ENCODE measurements at places on chromosomes 11 and 22. TPM values are rescaled to one million over a fixed set of nuclear protein-coding genes. Genes with fewer than 3 reads are reported as not detected.

- no peak for DNase-seq
These were observed 239.4 kb downstream of the CSNK2A3 start for GRCh38 chr11:11113626-11114025.

GRCh38 chr11:21783954-21784353, 408.9 kb upstream of the ANO5 start:
- DNase-seq, result no peak

- no peak for DNase-seq
These were observed 50.2 kb downstream of the LIF start for GRCh38 chr22:30196141-30196879.

The PTPN5 gene
- 2.7 TPM for polyA plus RNA-seq

GRCh38 chr22:44572414-44573207, 74.6 kb upstream of the RTL6 start:
- no peak for DNase-seq

The SPDYC gene
- 0.07 TPM for polyA plus RNA-seq

- DNase-seq, result peak; percentile 79
These were observed 35.0 kb downstream of the DKK3 start for GRCh38 chr11:11973361-11973800.

GRCh38 chr11:87722756-87723565, 452.3 kb downstream of the RAB38 start:
- no peak for DNase-seq

DNA sequence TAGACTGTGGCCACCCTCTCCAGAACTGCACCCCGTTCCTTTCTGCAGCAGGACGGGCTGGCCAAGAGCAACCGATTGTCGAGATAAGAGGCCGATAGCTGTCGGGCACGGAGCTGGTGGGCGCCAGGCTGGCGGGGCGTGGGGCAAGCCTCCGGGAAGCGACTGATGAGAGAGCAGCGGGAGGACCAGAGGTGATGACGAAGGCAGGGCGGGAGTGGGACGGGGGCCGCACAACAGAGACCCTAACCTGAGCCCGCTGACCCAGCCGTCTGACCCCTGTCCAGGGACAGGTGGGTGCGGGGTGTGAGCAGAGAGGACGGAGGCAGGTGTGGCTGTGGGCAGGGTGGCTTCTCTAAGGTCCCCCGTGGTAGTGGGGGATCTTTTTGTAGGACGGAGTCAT, 7.3 kb upstream of the BRSK2 start:
- DNase-seq, result peak; percentile 20

The MIOX gene
- not detected for polyA plus RNA-seq

The OR51B5 gene
- 0.47 TPM for polyA plus RNA-seq

DNA sequence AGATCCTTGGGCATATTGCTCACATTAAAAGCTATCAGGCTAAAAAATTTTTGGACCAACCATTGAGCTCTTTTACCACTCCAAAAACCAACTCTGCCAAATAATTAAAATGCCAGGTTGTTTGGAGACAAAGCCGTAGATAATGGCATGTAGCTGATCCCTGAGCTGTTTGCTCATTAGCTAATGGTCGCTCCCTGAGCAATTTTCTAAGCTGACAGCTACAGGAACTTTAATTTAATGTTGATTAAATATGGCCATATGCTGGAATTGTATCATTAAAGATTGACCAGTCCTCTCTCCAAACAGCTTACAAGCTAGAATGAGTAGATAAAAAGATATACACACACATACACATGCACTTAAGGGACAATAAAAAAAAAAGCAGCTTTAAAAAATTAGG, 216.2 kb upstream of the ARHGAP20 start:
- no peak for DNase-seq

GRCh38 chr11:40867991-40868632, 591.3 kb downstream of the LRRC4C start:
- DNase-seq, result no peak

DNA sequence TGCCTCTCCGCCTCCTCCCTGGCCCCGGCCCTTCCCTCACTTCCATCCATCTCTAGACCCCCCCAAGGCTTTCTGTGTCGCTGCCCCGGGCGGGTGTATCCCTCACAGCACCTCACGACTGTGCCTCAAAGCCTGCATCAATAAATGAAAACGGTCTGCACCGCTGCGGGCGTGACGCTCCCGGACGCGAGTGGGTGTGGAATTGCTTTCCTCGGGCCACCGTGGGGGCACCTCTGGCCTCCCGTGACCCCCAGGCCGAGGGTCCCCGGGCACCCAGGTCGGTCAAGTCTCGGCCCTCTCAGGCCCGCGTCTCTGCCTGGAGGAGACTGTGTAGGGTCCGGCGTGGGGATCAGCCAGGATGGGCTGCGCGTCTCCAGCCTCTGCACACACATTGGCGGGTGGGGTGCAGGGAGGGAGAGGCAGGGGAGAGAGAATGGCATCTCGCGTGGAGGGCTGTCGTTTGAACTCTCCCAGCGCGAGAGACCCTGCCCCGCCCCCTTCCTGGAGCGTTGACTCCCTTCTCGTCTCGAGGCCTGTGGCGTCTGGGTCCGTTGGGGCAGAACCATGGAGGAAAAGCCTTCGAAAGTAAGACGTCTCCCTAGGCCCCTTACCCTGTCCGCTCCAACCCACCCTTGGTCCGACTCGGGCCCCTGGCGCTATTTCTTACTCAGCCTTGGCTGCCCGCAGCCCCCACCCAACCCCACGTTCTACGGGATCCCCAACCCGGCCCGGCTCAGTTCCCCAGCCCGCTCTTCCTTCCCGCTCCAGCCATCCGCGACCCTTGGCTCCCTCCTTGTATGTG, at the start of gene CATSPERZ:
CATSPERZ (plus strand) TSS at position 512 of the 802 bp plus-strand sequence; CDS start at position 565, 53 bp downstream.
- DNase-seq, result no peak

The SLC22A6 gene
- polyA plus RNA-seq, result not detected

DNA sequence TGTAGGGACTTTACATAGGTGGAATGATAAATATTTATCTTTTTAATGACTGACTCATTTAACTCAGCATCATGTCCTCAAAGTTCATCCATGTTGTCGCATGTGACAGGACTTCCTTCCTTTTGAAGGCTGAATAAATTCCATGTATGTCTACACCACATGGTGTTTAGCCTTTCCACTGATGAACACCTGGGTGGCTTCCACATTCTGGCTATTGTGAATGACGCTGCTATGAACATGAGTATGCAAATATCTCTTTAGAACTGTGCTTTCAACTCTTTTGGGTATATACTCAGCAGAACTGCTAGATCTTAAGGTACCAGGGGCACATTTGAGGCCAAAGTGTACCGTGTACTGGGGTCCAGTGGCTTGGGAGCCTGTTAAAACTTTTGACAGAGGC, 24.1 kb downstream of the LARGE1 start:
- DNase-seq, result no peak

GRCh38 chr22:22866381-22867111, 21.1 kb upstream of the IGLL5 start:
- no peak for DNase-seq

DNA sequence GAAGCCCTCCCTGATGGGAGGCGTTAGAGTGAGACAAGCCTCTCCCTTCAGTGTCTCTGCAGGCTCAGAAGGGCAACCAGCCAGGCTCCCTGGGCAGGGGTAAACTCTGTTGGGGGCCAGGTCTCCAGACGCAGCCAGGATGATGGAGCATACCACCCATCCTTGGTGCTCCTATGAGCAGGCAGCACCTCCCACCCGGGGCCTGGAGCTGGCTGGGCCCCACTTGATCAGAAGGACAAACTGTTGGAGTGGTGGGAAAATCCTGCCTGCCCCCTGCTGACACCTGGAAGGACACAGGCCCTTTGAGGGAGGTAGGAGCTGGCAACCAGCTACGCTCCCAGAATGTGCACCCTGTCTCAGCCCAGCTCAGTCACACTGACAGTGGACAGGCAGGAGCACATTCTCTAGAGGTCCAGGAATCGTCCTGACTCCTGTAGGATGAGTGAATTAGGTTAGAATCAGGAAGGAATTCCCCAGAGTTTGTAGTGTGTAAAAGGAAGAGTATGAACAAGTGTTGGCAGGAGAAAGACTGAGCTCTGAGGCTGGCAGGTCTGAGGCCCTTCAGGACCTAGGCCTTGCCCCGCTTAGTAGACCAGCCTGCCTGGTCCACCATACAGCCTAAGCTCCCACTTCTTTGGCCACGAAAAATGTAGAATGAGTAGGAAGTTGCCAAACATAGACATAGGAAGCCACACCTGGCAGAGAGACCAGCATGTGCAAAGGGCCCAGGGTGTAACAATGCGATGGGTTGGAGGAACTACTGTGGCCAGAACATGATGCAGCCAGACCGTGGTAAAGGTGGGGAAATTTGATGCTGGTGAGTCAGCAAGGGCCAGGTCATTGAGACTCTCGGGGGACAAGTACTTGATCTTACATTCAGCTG, 19.1 kb downstream of the ARHGEF17 start:
- no peak for DNase-seq

DNA sequence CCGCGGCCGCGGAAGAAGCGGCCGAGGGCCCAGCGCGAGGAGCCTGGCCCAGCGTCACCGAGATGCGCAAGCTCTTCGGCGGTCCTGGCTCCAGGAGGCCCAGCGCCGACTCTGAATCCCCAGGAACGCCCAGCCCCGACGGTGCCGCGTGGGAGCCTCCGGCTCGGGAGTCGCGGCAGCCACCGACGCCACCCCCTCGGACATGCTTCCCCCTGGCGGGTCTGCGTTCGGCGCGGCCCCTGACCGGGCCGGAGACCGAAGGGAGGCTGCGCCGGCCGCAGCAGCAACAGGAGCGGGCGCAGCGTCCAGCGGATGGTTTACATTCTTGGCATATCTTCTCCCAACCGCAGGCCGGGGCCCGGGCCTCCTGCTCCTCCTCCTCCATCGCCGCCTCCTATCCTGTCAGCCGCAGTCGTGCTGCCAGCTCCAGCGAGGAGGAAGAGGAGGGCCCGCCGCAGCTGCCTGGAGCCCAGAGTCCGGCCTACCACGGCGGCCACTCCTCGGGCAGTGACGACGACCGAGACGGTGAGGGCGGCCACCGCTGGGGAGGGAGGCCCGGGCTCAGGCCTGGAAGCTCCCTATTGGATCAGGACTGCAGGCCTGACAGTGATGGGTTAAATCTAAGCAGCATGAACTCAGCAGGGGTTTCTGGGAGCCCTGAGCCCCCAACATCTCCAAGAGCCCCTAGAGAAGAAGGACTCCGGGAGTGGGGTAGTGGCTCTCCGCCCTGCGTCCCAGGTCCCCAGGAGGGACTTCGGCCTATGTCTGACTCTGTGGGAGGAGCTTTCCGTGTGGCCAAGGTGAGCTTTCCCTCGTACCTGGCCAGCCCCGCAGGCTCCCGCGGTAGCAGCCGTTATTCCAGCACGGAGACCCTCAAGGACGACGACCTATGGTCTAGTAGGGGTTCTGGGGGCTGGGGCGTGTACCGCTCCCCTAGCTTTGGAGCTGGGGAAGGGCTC, 1.2 kb downstream of the ARHGEF17 start:
- peak; percentile 86 for DNase-seq

The TPBGL gene
- 0.27 TPM for polyA plus RNA-seq

The VPREB1 gene
- not detected for polyA plus RNA-seq

GRCh38 chr22:39098026-39098425, 982 bp downstream of the APOBEC3H start:
- no peak for DNase-seq

GRCh38 chr11:102420547-102420946, 32.0 kb downstream of the TMEM123 start:
- no peak for DNase-seq

- no peak for DNase-seq
These were observed 56.6 kb downstream of the FAM83F start for GRCh38 chr22:40051322-40051721.

DNA sequence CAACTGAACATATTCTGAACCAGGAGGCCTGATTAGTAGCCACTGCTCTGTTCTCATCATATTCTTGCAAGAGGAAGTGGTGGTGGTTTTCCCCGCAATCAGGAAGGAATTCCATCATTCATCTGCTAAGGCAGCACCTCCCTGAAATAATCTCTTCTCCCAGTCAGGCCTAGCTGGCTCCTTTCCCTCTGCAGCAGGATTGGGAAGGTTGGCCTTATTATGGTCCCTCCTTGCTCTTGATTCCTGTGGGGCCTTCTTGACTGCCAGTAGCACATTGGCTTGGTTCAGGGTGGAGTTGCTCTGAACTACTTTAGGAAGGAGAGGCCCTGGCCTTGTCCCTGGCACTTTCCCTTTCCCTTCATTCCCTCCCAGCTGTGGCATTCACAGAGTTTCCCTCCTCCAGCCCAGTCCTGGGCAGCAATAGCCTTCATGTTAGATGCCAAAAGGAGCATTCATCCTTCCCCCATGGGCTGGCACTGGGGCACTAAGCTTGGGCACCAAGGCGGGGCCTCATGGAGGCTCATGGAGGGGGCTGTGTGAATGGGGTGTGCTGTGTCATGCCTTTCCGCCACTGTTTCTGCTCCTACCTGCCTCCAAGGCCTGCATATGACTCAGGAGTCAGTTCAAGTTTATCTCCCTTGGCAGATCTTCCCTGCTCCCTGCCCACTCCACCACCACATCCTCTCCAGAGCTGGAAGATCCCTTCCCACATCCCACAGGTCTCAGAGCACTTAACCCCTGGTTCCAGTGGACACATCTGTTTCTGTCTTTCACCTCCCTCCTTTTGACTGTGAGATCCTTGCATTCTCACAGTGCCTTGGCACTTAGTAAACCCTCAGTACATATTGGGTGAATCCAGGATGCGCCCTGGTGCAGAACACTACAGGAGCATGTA, 27.6 kb upstream of the CD44 start:
- DNase-seq, result no peak

- no peak for DNase-seq
These were observed 1.3 kb upstream of the LIMK2 start for GRCh38 chr22:31210556-31211421.

DNA sequence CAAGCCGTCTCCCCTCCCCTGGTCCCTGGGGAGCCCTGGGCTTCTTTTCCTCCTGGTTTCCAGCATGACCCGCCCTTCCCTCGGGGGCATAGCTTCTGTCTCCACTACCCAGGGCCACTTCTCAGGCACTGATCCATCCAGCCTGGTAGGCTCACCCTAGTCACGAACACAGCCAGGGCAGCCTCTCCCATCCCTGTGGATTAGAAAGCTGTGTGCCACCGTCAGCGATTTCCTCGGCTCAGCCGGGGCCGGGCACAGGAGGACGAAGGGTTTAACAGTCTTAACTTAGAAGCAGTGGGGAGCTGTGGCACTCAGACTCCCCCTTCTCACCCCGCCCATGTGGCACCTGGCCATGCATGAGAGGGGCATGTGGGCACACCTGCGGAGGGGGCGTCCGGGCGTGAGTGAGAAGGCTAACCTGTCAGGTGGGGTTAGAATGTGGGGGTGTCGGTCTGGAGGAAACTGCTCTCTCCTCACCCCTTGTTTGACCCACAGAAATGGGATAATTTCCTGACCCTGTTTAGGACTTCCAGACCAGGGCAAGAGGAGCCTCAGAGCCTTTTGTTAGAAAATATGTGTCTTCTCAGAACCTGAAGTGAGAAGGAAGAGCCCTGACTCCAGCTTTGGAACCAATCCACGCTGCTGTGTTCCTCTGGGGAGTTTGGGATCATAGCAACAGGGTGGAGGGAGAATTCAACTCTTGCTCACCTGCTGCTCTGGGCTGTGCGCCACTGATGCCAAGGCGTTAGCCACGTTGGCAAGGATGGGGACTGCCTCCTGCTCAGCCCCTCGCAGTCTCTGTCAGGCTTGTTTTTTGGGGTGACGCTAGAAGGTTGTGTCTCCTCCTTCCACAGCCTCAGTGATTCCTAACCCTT, 14.6 kb downstream of the GLB1L2 start:
- no peak for DNase-seq

DNA sequence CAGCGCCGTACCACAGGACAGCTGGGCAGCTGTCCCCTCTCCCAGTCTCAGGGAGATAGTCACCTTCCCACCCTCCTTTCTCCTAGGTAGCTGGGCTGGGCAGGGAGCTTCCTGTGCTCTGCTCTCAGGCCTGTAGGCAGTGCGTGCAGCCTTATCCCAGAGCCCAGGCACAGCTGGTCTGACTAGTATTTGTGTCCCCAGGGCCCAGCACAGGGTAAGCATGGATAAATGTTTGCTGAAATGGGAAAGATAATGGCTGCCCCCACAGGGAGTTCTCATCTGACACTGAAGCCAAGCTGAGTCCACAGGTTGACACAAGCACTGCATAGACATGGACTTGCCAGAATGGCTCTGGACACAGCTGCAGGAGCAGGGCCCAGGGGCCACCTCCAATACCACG, 9.8 kb downstream of the SLC15A3 start:
- no peak for DNase-seq
